Stimulated activated CD8-positive, alpha-beta memory T cell treated with anti-CD3 and anti-CD28 coated beads, Interleukin-4, amount 100 ng/mL, for 48 hours (primary cell): ENCODE measurements at places on chromosomes 16 and 17.
A peak's percentile ranks its signal among the peaks of the same experiment; 100 is the strongest.

GRCh38 chr16:69937465-69937951 lies 13.6 kb upstream of the CLEC18A start:
- no peak for DNase-seq

DNA sequence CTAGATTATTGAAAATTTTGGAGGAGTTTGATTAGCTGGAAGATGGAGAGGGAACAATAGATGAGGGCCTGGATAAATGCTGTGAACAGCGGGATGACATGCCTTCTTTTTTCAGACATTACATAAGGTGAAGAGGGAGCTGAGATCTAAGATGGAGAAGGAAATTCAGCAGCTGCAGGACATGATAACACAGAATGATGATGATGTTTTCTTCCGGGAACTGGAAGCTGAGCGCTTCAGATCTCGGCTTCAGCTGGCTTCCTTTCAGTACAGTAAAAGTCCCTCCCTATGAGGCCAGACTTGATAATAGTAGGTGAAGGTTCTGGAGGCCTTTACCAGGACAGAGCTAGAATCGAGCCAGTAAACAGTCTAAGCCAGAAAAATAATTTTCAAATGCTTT lies 30.7 kb downstream of the CEP95 start:
- DNase-seq: no peak

GRCh38 chr16:31143694-31144148 lies 6.1 kb downstream of the PRSS36 start:
- DNase-seq: no peak

GRCh38 chr16:75457485-75458021 lies 6.9 kb downstream of the TMEM170A start:
- no peak for DNase-seq

DNA sequence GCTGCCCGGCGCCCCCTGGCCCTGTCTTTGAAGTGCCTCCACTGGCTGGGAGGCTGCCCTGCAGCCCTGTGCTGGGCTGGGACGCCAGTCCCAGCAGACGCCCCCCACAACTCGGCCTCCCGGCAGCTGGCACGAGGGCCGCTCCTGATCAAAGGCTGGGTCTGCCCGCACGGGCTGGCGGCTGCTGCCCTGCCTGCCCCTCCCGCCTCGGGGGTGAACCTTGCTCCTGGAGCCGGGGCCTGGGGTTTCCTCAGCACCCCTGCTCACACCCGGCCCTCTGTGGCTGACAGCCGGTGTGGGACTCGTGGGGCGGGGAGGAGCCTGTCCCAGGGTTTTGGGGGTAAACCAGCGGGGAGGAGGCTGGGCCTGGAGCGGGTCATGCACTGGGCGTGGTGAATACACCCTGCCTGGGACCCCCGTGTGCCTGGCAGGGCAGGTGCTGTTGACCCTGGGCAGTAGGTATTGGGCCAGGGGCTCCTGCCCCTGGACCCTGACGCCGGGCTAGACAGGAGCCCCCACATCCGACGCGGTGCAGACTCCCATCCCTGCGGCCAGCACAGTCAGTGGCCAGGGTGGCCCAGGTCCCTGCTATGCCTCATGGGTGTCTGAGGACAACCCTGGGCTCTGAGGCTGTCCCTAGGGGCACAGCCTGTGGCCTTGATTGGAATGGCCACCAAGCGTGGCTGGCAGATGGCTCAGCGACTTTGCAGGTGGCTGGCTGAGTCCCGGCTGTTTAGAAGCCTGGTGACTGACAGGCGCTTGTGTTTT lies 21.7 kb downstream of the CENPX start:
- no peak for DNase-seq

DNA sequence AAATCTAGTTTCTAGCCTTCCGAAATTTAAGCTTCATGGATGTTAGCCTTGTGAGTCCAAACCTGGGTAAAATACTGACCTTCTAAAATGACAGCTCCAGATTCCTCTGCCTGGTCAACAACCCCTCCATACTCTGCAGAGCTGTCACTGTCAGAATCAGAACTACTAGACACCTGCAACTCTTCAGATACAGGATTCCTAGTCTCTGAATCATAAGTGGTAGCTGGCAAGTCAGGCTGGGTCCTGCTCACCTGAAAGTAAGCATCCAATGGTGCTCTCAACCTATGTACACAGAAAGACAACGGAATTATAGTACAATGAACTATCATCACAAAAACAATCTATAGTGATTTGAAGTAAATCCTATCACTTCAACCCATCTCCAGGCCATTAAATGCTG lies 14.8 kb downstream of the RFWD3 start:
- DNase-seq: no peak

DNA sequence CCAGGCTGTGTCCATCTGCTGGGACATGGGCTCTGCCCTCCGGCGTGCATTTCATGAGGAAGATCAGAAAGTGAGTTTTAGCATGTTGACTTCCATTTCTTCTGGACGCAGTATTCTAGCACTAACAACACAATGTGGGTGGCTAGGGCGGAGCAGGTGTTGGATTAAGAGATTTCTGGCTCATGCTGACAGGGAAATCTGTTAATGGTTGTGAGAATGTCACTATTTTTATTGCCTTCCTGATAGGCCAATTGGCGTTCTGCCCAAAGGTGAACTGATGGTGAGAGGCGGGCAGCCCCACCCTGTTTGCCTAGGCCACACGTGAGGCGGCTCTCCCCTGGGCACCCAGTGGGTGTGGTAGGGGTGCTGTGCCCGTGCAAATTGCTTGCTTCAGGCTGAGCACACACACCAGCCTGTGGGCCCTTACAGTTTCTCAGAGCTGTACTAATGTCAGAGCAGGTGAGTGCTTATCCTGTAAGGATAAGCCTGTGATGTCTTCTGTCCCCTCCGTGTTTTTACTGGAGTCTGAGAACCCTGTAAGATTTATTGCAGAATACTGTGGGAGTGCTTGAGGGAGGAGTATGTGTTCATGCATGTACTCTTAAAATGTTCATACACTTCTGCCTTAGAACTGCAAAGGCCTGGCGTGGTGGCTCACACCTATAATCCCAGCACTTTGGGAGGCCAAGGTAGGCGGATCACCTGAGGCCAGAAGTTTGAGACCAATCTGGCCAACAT lies 30.9 kb downstream of the PGS1 start:
- DNase-seq: no peak

GRCh38 chr17:42969001-42969581 lies 4.8 kb upstream of the AARSD1 start:
- no peak for DNase-seq

DNA sequence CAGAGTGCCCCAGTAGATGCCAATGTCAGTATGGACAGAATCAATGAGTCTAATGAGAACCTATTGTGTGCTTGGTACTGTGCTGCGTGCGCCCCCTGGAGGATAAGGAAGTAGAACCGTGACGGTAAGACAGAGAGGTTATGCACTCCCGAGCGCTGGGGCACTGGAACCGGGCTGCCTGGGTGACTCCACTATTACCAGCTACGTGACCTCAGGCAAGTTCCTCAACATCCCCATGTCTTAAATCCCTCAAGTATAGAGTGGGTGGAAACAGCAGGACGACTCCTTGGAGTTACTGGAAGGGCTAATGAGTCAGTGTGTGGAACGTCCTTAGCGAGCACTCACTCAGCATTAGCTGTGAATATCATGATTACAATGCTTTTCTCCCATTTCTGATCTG lies 16.2 kb downstream of the CHST4 start:
- DNase-seq: peak; percentile 78

- no peak for DNase-seq
Observed at GRCh38 chr16:61823326-61823725, 212.9 kb downstream of the CDH8 start.

GRCh38 chr17:75927286-75927922 lies 13.4 kb downstream of the FBF1 start:
- no peak for DNase-seq

- no peak for DNase-seq
Observed at GRCh38 chr17:38457577-38458371, 29.5 kb downstream of the ARHGAP23 start.

- peak; percentile 49 for DNase-seq
Observed at GRCh38 chr17:1532836-1533602, 16.6 kb upstream of the INPP5K start.

DNA sequence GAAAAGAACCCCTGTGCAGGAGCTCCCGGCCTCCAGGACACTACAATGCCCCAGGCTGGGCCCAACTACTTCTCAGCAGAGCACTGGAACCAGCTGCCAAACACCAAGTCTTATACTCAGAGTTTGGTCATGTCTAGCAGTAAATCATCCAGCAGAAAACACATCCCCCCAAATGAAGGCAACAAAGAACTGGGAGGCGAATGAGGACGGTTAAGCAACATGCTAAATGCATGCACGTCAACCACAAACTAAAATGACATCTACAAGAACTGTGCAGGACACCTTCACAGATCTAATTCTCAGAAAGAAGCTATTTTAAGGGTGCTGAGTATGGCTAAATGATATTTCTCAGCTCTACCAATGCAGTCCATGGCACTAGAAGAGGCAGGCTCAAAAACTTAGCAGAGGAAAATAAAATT lies 7.6 kb upstream of the IRX5 start:
- DNase-seq: no peak

DNA sequence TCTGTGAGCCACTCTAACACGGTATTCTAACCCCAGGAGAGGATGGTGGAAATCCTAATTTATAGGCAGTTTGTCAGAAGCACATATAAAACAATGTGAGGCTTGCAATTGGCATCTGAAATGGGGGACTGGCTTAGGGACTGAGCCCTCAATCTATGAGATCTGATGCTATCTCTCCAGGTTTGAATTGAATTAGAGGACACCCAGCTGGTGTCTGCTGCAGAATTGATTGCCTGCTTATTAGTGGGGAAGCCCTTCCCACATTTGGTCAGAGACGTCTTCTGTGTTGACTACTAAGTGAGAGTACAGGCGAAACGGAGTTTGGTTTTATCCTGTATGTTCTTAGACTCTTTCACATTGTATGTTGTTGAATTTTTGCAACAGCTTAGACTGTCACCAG lies 13.6 kb upstream of the TMIGD1 start:
- no peak for DNase-seq

DNA sequence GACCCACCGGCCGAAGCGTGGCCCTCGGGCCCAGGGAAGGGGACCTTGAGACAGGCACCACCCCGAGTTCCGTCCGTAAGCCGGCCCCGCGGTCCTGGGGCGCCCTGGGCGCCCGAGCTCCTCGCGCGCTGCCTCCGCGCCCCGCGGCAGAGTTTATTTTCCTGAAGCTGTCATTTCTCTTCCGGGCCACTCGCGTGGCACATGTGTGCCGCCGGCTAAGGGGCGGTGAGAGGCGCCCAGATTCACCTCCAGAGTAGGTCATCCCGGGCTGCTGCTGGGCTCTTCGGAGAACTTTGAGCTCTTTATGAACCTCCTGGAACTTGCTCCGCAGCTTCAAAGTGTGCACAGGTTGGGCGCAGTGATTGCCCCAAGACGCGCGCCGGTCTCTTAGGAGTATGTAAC lies 489 bp downstream of the ZC3H18 start:
- peak; percentile 66 for DNase-seq

DNA sequence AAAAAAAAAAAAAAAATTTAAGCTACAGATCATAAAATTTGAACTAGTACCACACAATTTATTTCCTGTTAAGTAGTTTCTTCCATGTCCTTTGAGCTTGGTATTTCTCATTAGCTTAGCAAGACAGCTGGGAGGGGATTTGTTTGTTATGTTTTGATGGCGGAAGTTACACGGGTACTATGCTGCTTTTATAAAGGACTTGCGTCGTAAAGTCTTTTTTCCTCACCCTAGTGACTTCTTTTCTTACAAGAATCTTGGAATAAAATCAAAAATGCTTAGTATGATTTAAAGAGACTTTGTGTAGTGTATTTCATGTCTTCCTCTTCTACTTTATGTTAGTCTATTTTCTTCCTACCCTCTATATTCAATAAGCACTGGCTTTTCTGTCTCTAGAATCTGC lies 89.1 kb downstream of the NLK start:
- DNase-seq: no peak

DNA sequence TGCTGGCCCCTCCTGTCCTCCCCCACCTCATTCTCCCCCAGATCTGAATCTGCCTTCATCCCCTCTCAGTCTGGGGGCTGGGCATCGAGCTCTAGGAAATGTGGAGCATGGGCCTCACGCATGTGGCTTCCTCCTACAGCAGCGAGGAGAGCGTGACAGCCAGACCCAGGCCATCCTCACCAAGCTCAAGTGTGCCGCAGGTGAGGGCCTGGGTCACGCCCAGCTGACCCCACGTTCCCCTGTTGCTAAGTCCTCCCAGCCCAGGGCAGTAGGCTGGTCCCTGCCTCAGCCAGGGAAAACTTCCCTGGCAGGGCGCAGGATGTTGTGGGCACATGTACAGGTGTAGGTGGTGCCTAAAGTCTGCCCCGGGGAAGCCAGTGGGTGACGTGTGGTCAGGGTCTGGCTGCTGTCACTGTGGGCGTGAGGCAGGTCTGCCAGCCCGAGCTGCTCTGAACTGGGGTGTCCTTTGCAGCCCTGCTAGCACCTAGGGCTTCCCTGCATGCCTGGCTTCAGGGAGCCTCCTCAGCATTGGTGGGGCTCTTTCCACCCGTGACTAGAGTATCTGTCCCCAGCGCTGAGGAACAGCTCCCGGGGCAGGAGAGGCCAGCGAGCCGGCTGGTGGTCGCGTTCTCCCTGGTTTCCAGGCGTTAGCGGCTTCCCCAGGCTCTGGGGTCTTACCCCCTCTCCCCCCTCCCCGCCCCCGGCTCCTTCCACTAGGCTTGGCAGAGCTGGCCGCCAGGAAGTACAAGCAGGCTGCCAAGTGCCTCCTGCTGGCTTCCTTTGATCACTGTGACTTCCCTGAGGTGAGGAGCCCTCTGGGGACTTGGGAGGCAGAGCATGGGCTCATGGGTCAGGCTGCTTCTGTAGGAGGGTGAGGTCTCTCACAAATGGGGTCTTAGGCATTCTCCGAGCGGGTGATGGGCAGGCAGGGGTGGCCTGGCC lies 3.6 kb downstream of the GPS1 start:
- DNase-seq: no peak

GRCh38 chr17:1469231-1469852 lies 13.3 kb upstream of the CRK start:
- DNase-seq: no peak

DNA sequence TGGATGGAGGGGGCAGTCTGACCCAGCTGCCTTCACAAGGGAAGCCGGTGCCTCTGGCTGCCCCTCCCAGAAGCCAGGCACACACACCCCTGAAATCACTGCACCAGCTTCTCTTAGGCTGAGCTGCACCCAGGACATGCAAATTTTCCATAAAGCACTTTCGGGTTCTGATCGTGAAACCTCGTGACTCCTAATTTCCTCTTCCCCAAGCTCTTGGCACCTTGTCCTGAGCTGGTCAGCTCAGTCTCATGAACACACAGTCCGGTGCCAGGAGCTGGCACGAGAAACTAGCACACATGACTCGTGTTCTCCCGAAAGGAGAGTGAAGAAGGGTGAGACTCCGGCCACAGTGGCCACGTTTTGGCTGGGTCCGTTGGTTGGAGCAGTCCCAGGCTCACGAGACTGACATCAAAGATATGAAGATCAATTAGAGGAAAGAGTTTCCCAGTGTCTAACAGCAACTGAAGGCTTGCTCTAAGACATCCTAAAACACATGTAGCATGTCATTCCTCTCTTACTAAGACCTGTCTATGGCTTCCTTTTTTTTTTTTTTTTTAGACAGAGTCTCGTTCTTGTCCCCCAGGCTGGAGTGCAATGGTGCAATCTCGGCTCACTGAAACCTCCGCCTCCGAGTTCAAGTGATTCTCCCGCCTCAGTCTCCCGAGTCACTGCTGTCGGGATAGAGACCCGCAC lies 9.2 kb upstream of the ABR start:
- no peak for DNase-seq

- no peak for DNase-seq
Observed at GRCh38 chr16:50616883-50617645, 64.0 kb downstream of the SNX20 start.
